ENCODE measurements at places on chromosomes 4 and X.

- no peak for DNase-seq
These were observed 1.1 kb downstream of the PCSK1N start for GRCh38 chrX:48834383-48834709.

DNA sequence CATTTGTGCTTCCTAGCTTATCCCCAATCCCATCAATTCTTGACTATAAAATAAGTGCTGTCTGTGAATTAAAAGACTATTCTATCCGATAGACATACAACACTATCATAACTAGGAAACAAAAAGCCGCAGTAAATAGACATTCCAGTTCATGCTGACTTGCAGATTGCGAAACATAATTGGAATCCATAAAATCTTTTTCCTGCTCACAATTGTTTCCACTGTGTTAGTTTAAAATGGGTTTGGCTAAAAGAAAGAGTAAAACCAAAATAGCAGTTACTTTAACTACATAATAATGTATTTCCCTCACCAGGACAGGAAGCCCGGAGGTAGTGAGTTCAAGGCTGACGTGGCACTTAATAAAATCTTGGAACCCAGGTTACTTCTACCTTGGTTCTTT lies 17.2 kb downstream of the SMIM31 start:
- no peak for DNase-seq

DNA sequence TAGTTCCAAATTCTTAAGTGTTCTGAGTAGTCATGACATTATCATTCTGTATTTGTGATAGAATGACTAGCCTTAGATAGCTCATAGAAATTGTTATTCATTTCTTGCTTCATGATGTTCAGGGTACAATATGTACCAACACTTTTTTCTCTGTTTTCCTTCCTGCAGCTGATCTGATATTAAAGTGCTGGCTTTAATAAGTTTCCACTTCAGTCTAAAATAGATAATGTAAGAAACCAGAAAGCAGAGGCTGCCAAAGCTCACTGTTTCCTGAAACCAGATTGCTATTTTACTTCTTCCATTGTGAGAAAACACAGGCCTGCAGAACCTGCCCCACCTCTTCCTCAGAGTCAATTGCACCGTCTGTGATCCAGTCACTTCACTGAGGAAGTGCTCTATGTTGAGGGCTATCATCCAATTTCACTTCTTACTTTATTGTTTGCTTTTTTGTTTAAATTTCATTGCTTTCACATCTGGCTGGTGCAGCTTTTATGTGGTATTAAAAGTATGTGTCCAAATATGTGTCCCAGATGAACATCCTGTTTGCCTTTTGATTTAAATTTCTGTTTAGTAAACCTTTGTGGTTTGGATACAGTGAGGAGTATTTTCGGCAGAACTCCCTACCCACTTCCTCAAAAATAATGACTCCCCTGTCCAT lies 652.1 kb downstream of the ANKRD50 start:
- no peak for DNase-seq

DNA sequence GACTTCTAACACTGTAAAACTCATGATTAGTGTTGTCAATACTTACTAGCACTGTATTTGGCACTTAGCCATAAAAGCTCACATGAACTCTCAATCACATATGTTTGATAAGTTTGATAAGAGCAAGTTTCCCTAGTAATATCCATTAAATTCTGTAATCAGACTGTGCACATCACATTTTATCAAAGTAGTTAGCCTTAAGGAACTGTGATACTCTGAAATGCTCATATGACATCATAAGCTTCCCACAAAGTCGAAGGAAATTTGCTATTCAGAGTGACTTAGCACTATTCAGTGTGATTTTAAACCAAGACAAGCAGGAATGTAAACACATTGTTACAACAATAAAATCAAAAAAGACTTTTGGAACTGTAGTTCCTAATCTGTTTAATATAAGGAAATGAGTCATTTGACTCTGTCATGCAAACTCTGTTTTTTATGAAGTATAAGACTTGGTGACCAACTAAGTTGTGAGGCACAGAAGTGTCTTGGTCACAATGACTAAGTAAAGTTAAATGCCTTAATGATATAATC lies 6.7 kb downstream of the SLC7A11 start:
- DNase-seq = no peak

GRCh38 chrX:71366674-71367256 lies 608 bp downstream of the TAF1 start:
- DNase-seq = peak; percentile 2

DNA sequence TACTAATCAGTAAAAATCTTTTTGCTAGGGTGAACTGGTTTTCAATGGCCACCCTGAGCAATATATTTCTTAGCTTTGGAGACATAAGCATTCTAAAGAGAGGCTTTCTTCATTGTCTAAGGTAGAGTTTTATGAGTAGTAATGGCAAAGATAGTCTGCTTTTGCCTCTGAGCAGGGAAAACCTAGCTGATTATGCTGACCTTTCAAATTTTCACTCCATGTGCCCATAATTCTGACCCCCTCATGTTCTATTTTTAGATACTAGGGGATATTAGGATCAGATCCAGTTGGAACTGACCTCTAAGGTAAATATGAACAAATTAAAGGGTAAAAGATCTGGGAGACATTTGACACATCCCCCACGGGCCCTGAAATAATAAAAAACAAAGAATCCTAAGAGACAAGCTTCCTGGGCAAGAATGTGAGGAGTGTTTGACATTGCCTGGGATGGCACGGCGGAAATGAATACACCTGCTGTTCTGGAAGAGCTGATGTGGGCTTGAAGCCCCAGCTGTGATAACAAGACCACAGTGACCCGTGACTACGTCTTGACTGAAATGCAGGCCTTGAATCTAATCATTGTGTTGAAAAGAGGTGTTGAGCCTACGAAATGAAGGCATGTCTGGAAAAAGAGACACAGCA lies 392.1 kb upstream of the FRG1 start:
- no peak for DNase-seq

- no peak for DNase-seq
These were observed 89.1 kb downstream of the AKAP4 start for GRCh38 chrX:50111742-50112141.
